ENCODE measurements at places on chromosomes 16 and 17. TPM values are rescaled to one million over a fixed set of nuclear protein-coding genes. Genes with fewer than 3 reads are reported as not detected.

Gene ANKRD11
- total RNA-seq = 77.3 TPM

Gene LRRC75A
- total RNA-seq = 3.3 TPM

Gene ULK2
- 13.9 TPM for total RNA-seq

DNA sequence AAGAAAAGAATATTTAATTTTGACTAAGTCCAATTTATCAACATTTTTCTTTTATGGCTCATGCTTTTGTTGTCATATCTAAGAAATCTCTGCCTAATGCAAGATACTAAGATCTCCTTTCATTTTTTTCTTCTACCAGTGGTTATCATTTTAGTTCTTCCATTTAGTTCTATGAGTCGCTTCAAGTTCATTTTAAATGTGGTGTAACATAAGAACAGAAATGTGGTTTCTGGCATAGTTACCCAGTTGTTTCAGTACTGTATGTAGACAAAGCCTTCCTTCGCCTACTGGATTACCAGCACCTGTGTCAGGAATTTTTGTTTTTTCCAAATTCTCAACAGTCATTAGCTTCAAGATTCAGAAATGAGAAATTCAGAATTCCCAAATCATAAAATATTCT, 175.7 kb downstream of the PARN start:
- DNase-seq = no peak

DNA sequence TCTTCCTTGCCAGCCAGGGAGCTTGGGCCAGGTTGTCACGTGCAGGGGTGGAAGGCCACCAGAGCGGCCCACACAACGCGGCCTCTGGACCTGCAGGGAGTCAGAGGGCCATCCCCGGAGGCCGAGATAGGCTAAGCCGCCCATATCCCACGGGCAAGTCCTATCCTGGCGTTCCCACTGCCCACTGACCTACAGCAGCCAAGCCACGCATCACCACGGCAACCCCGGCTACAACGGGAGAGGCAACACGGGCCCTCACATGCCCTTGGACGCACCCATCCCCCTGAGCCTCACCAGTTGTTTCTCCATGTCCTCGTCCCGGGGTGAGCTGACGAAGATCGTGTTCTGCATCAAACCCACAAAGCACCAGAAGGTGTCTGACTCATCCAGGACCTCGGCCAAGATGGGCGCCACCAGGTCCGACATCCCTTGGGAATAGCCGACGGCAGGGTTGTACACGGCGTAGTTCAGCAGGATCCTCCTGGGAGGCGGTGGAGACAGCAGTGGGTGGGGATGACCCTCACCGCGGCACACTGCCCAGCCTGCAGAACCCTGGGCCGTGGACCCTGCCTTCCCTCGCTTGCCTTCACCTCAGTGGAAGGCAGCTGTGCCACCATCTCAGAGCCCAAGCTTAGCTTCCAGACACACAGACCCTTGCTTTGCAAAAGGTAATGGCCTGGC, 88.2 kb downstream of the TBC1D16 start:
- DNase-seq = peak; percentile 41

DNA sequence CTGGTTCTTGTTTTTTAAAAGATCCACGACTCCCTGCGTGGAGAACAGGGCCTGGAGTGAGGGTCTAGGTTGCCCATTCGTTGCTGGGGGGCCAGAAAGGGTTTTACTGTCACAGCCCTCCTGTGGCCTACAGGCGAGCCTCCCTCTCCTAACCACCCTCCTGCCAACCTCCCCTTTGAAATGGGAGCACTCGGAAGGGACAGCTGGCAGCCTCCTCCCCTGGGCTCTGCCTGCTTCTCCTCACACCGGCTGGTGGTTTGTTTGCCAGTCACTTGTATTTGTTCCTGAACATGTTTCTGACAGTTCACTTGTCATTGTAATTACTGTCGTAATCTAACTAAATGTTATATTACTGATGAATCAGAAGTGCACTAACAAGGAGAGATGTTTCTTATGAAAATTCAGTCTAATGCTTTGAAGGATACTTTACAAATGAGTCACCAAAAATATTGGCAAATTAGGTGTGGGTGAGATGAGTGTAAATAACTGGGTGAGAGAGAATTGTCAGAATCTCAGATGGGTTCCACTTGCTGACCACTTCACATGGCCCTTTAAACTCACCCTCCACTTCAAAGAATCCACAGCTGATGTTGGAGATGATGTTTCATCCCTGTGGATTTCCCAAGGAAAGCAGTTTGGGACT, 2.7 kb upstream of the SPPL2C start:
- DNase-seq = no peak

Measured in H7 (cell line).